ENCODE measurements at places on chromosomes 2 and 18. TPM values are rescaled to one million over a fixed set of nuclear protein-coding genes. Genes with fewer than 3 reads are reported as not detected.

Gene TM4SF20
- total RNA-seq, result not detected

Gene PTMA
- total RNA-seq, result 2,130 TPM

Gene DYNC2LI1
- 4.8 TPM for total RNA-seq

Gene MAPRE3
- 5.4 TPM for total RNA-seq

Gene SERPINB10
- not detected for total RNA-seq

Gene FOSL2
- 73.5 TPM for total RNA-seq
